ENCODE measurements at places on chromosomes 1 and 21. TPM values are rescaled to one million over a fixed set of nuclear protein-coding genes. Genes with fewer than 3 reads are reported as not detected.

The S100A16 gene
- 33.3 TPM for total RNA-seq

The SPATA21 gene
- total RNA-seq: not detected

GRCh38 chr1:54583307-54583686 is 35.3 kb downstream of the ACOT11 start:
- no peak for DNase-seq

- no peak for DNase-seq
These were observed 14.1 kb upstream of the PADI4 start for GRCh38 chr1:17293681-17294425.

DNA sequence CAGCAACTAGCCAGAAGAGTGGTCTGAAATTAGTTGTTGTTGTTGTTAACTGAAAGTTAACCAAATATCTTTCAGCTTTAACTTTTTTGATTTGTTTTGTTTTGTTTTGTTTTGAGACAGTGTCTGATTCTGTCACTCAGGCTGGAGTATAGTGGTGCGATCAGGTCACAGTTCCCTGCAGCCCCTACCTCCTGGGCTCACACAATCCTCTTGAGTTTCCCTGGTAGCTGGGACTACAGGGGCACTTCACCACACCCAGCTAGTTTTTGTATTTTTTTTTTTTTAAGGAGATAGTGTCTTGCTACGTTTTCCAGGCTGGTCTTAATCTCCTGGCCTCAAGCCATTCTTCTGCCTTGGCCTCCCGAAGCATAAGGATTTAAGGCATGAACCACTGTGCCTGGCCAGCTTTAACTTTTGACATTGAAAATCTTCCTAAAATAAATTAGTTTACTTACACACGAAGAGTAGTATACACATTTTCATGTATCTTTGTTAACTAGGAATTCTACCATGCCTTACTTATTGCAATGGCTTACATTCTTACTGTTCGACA is 45.0 kb downstream of the GNG12 start:
- DNase-seq: no peak

DNA sequence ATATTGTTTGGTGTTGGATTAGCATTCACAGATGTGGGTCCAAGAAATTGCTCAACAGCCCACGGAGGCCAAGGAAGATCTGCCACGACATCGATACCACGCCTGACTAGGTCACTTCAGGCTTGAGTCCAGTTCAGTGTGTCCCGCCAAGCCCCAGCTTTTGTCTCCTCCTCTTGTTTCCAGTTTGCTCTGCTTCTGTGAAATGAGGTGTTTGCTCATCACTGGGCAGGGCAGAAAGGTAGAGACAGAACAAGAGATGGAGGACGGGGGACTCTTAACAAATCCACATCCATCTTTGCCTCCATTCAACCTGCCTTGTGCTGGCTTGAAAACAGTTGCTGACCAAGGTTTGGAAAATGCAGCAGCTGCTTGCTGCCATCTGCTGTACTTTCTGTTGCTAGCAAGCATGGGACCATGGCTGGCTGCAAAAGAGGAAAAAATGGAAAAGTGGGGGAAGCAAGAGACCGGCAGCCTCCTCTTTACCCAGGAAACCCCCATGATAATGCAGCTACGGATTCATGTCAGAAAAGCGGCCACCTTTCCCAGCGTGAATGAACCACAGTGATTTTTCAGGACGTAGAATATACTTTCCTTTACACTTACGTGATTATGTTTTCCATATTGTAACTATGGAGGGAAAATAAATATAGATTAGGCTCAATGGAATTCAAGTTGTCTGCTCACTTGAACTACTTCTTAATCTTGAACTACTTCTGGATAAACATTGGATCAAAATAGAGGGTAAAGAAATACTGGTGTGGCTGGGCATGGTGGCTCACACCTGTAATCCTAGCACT is 80.2 kb upstream of the GREM2 start:
- DNase-seq: no peak

- DNase-seq: no peak
These were observed 81.1 kb downstream of the DSCAM start for GRCh38 chr21:40765811-40766210.

GRCh38 chr1:231690059-231690458 is 63.5 kb downstream of the DISC1 start:
- DNase-seq: no peak

GRCh38 chr1:19774180-19774785 is 25.4 kb downstream of the TMCO4 start:
- no peak for DNase-seq

DNA sequence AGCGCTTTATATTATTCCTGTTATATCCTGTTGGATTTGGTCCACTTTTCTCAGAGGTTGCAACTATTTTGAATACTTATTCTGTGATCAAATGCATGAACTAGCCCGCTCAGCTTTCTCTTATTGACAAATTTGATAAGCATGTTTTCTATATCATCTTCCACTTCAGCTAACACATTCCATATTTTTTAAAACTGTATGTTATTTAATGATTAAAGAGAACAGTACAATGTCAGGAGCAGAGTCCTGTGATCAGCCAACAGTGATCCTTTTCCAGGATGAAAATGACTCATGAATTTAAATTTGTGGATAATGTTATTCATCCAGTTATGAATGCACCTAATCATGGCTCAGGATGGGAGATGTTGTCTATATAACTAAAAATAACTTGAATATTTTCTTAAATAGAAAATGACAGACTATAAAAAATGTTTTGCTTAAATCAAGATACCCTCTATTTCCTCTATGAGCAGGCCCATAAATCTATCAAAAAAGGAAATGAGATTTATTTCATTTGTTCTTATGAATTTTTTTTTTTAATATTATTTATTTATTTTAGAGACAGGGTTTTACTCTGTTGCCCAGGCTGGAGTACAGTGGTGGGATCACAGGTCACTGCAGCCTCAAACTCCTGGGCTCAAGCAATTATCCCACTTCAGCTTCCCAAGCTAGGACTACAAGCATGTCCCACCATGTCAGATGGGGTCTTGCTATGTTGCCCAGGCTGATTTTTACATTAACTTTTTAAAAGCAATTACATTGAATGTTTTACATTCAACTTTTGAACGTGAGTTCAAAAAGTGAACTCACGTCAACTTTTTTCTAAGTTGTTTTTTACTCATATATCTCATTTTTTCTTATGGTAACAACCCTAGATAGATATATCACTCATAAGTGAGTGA is 12.5 kb downstream of the BPNT1 start:
- no peak for DNase-seq

- no peak for DNase-seq
These were observed 15.2 kb upstream of the NBPF1 start for GRCh38 chr1:16628361-16629111.

The TRIM58 gene
- total RNA-seq: 0.47 TPM

GRCh38 chr21:37435711-37436110 is 69.1 kb downstream of the DYRK1A start:
- DNase-seq: no peak

GRCh38 chr21:42247716-42248115 is 28.8 kb downstream of the ABCG1 start:
- no peak for DNase-seq

The GPR37L1 gene
- not detected for total RNA-seq

GRCh38 chr1:224670506-224670905 is 54.4 kb downstream of the CNIH3 start:
- DNase-seq: no peak

DNA sequence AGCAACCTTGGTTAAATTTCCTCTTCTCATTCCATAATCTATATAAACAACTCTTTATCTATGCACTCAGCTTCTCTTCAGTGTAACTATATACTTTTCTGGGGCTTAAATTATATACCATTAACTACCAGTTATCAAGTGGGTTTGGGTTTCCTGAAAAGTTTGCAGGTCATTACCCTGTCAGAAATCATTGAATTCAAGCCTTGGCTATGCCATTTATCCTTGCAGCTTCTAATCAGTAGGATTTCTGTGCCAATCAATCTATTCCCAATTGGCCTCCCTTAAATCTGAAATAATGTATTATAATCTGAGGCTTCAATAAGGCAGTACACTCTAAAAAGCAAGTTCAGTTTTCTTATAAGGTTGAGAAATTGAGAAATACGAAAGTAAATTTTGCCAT is 466.5 kb downstream of the NCAM2 start:
- no peak for DNase-seq

GRCh38 chr1:150791585-150791984 is 16.5 kb downstream of the CTSK start:
- no peak for DNase-seq

The LCE2A gene
- not detected for total RNA-seq

The MXRA8 gene
- 11.1 TPM for total RNA-seq

DNA sequence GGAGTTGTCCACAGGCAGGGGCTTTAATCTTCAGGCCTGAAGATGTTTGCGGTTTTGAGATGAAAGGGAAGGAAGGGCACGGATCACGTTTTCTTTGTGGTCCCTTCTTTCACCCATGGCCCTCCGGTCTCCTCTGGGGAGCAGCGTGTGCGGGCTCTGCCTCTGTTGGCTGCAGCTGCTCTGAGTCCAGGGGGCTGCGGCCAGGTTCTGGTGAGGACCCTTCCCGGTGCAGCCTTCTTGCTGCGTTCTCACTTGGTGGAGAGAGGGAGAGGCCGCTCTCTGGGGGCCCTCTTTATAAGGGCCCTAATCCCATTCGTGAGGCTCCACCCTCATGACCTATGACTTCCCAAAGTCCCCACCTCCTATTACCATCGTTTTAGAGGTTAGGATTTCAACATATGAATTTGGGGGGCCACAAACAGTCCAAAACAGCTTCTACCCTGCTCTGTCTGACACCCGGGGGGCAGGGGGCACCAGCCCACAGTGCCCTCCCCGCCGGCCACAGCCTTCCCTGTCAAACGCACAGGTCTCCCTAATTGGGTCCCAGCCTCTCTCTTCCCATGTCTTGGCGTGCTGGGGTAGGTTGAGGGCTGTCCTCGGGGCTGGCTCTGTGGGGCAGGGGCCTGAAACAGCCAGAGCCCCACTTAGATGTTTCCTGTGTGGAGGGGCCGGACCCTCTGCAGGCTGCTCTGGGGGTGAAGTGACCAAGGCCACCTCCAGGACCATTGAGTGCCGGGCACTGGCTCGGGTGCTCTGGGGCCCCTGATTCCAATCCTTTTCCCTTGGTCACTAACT is 100.1 kb upstream of the C1orf174 start:
- DNase-seq: no peak

All from heart right ventricle (tissue), 16 donors.